Neural progenitor cell (in vitro differentiated cells): ENCODE measurements at places on chromosomes 11 and 22.
A peak's percentile ranks its signal among the peaks of the same experiment; 100 is the strongest.

GRCh38 chr22:20392983-20393704 is 807 bp upstream of the ZNF74 start:
- DNase-seq: no peak

DNA sequence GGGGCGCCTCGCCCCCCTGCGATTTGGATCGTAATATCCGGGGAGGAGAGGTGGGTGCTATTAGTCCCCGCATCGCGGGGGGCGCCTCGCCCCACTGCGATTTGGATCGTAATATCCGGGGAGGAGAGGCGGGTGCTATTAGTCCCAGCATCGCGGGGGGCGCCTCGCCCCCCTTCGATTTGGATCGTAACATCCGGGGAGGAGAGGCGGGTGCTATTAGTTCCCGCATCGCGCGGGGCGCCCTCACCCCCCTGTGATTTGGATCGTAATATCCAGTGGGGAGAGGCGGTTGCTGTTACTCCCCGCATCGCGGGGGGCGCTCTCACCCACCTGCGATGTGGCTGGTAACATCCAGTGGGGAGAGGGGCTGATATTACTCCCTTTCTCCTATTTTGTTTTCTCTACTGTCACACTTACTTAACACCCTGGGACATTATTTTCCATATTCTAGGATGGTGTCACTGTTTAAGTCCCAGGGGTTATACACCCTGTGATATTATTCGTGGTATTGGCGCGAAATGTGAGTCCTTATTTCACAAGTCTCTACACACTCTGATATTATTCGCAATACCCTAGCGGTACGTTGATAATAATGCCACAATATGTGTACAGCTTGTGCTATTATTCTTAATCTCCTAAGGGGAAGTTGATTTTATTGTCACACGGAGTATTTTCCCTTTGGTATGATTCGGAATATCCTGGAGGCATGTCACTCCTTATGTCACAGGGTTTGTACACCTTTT is 57.8 kb upstream of the ALDH3B2 start:
- DNase-seq: peak; percentile 58

DNA sequence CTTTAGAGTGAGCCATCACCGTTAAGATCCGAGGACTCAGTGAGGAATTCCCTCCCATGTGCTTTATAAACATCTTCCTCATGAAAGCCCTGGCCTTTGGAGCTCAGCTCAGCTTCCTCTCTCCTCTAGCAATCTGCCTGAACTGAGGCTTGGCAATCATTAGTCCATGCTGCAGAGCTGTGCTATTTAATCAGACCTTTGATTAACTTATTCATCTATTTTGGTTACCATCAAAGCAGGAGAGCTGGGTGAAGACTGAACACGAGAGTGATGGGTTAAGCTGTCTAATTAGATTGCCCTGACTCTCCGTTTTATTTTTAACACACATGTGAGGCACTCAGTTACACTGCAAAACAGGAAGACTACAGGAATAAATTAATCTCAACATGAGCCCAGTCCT is 351.3 kb downstream of the LARGE1 start:
- DNase-seq: no peak

GRCh38 chr11:129557421-129557820 is 181.8 kb downstream of the BARX2 start:
- DNase-seq: no peak

DNA sequence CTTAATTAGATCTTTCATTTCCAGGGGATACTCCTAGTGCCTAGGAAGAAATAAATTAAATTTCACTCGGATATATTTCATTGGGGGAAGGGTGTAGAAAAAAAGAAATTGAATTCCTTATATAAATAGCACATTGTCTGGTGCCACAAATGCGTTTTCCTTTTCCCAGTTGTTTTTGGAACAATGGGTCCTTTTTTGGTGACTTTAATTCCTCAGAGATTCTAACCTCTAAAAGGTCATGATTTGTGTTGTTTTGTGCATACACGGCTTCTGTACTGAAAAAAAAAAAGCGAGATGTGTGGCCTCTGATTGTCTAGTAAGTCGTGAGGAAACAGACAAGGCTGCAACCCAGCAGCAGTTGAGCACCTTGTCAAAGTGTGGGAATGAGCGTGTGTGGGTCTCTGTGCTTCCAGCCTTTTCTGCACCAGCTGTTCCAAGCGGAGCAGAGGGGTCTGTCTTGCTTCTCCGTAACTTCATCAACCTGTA is 64.5 kb upstream of the CRTAM start:
- DNase-seq: no peak

GRCh38 chr22:22092974-22093373 is 110.4 kb upstream of the TOP3B start:
- no peak for DNase-seq

- no peak for DNase-seq
Observed at GRCh38 chr22:31001124-31001770, 32.2 kb downstream of the TUG1 start.

- no peak for DNase-seq
Observed at GRCh38 chr11:85709941-85710702, 24.1 kb upstream of the CCDC89 start.

- peak; percentile 48 for DNase-seq
Observed at GRCh38 chr22:21632237-21632895, at the start of gene CCDC116. TSS of gene CCDC116 (plus strand) at chr22:21632760. CDS start at chr22:21633182, 422 bp downstream.

- DNase-seq: no peak
Observed at GRCh38 chr22:46795140-46795539, 32.7 kb downstream of the TBC1D22A start.

GRCh38 chr11:68297812-68298658 is 14.4 kb upstream of the LRP5 start:
- DNase-seq: peak; percentile 84

DNA sequence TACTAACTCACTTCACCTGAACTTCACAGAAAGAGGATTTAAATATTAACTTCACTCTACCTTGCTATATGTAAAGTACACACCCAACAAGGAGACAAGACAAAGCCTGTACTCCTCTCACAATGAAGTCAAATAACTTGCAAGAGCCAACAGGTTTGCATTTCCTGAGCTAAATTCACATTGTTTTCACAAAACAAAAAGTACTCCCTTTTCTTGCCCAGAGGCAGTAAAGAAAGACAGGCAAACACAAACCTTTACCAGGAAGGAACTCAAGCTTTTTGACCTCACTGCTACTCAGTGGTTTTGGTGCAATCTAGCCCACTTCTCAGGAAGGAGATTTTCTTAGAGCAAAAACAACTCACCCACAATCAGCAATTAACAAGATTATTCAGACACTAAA is 15.7 kb downstream of the USP28 start:
- DNase-seq: no peak

- no peak for DNase-seq
Observed at GRCh38 chr11:33722590-33723234, 13.5 kb downstream of the CD59 start.

GRCh38 chr22:44246615-44247326 is 66.0 kb downstream of the SHISAL1 start:
- DNase-seq: no peak

- no peak for DNase-seq
Observed at GRCh38 chr11:7833527-7833926, 36.8 kb upstream of the OR5P2 start.

GRCh38 chr22:40499209-40499623 is 128.8 kb downstream of the SGSM3 start:
- no peak for DNase-seq

GRCh38 chr11:15616130-15617105 is 501.7 kb downstream of the INSC start:
- DNase-seq: no peak

GRCh38 chr11:133075351-133075750 is 456.9 kb downstream of the OPCML start:
- no peak for DNase-seq

- DNase-seq: no peak
Observed at GRCh38 chr11:119795690-119796089, 66.7 kb upstream of the NECTIN1 start.

- DNase-seq: no peak
Observed at GRCh38 chr11:13111813-13112130, 102.7 kb downstream of the RASSF10 start.

GRCh38 chr11:120231963-120232362 is 8.0 kb upstream of the POU2F3 start:
- DNase-seq: no peak

GRCh38 chr11:38990841-38991240 is 2392.8 kb upstream of the RAG2 start:
- DNase-seq: no peak

GRCh38 chr11:1832920-1833295 is 1.9 kb upstream of the SYT8 start:
- DNase-seq: peak; percentile 47

DNA sequence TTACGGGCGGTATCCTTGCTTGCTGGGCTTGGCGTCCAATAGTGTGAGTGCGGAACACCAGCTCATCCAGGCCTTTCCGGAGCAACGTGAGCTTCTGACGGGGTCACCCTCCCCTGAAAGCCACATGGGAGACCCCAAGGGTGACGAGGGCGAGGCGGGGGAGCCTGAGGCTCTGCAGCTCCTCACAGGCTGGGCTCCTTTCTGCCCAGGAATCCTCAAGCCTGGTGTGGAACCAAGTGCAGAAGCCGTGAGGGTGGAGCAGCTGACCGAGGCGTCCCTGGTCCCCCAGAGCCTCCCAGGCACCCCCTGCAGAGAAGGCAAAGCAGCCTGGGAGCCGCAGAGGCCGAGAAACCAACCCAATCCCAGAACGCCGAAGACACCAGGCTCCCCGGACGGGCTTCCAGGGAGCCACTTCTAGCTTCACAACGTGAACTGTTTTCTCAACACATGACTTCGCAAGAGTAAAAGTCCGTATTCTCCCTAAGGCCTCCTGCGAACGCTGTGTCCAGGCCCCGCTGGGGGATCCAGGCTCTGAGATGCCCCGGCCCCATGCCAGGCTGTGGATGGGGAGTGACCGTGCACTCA is 530.3 kb downstream of the BRD1 start:
- DNase-seq: no peak

GRCh38 chr11:60753309-60753708 is 3.4 kb upstream of the MS4A15 start:
- no peak for DNase-seq
